ENCODE measurements at places on chromosomes 1 and 21.
A peak's percentile ranks its signal among the peaks of the same experiment; 100 is the strongest.

GRCh38 chr1:116869611-116870010, 40.1 kb upstream of the PTGFRN start:
- no peak for DNase-seq

DNA sequence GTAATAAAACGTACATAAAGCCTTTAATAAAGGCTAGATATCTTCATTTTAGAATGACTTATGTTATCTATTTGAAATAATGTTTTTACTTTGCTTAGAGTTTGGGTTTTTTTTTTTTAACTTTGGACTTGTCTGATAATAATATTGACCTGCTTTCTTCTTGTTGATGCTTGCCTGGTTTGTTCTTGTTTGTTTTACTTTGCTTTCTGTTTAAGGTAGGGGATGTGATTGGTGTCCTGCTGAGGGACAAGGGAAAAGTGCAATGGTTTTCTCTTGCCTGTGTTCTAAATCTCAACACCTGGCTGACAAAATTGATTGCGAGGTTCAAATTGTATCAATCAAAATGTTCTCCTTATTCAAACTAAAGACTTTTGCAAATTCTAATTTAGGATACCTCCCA, 2.2 kb upstream of the FH start:
- no peak for DNase-seq

- no peak for DNase-seq
These were observed 2.4 kb downstream of the NECAP2 start for GRCh38 chr1:16442941-16443340.

- DNase-seq, result no peak
These were observed 857 bp downstream of the GPX7 start for GRCh38 chr1:52602856-52603600.

GRCh38 chr1:19744335-19744743, 55.4 kb downstream of the TMCO4 start:
- DNase-seq, result no peak

DNA sequence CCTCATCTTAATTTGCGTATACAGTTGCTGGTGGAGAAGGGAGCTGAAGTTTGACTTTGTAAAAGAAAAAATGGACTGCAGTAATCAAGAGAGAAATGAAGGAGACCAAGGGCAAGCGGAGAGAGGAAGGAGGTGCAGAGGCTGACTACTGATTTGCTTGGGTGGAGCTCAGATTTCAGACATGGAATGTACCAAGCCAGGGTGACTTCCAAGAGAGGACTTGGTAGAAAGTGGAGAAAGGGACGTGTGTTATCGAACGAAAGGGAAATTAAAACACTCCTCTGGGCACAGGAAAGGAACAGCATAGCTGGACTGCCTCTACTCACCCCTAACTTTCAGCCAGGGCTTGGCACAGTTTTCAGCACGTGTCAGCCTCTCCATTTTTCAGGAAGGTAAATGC, 15.1 kb upstream of the HEATR1 start:
- no peak for DNase-seq

DNA sequence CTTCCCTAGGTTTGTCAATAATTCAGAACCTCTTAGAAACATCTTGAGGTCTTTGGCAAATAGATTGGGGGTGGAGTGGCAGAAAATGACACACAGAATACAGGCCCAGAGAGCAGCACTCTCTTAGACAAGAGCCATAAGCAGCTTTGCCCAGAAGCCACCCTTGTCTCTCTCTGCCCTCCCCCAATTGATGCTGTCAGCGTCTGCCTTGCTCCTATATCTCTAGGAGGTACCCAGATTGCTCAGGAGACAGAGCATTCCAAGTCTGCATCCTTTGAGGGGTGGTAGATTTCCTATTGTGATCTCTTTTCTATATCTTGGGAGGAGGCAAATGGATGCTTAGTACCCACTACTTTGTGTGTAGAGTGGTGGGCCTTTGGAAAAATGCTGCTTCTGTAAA, 1.8 kb downstream of the RGL1 start:
- no peak for DNase-seq

GRCh38 chr21:42463861-42464515, 32.0 kb downstream of the RSPH1 start:
- no peak for DNase-seq

GRCh38 chr21:42092771-42093170, 21.7 kb downstream of the UMODL1 start:
- no peak for DNase-seq

DNA sequence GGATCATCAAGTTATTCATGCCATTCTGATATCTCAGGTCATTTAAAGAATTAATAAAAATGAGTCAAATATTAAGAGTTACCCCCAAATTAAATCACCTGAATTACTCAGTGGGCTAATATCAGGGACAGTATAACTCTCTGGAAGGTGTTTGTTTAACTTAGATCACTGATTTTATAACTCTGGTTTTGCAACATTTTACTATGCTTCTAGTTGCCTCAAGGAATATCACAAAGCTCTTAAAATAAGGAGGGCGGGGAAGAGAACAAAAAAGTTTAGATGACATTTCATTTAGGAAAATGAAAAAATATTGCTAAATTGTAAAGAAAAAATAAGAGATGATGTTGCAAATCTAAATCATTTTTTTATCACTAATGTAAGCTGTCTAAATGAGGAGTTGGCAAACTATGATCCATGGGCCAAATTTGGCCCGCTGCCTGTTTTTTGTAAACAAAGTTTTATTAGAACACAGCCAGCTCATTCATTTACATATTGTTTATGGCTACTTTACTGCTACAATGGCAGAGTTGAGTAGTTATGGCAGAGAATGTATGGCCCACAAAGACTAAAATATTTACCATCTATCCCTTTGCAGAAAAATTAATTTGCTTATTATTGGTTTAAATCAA, 31.9 kb upstream of the SLC19A2 start:
- no peak for DNase-seq

GRCh38 chr1:223425550-223425949, 32.3 kb downstream of the CCDC185 start:
- no peak for DNase-seq

- no peak for DNase-seq
These were observed 103.8 kb upstream of the USP25 start for GRCh38 chr21:15626031-15626430.

DNA sequence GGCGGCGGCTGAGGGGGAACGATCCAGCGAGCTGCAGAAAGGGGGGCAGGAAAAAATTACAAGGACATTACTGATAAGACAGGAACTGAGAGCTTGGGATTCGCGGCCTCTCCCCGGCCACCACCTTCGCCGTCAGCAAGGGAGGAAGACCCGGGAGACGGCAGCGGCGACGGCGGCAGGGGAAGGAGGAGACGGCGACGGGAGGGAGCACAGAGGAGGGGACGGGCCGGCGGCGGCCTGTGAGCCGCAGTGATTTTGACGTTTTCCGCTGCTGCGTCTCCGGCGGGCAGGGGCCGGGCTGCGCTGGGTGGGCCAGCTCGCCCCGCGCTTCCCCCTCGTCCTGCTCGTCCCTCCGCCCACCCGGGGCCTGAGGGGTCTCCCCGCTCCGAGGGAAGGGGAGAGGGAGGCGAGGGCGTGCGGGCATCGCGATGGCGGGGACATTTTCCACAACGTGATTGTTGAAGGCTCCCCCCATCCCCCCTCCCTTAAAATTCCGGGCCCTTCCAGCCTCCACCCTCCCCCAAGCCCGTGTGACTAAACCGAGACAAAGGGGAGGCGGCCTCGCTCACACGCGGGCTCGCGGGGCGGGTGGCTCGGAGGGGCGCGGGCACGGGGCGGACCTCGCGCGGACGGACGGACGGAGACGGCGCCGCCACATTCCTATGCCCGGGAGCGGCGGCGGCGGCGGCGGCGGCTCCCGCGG, 407 bp downstream of the CAMSAP2 start:
- peak; percentile 15 for DNase-seq

GRCh38 chr1:111879081-111879480, 110.4 kb downstream of the KCND3 start:
- DNase-seq, result no peak

- no peak for DNase-seq
These were observed 44.1 kb downstream of the CAPZB start for GRCh38 chr1:19441048-19441780.

- no peak for DNase-seq
These were observed 8.0 kb upstream of the THEMIS2 start for GRCh38 chr1:27864264-27864895.

- no peak for DNase-seq
These were observed 241.9 kb downstream of the DNM3 start for GRCh38 chr1:172083191-172083590.

GRCh38 chr21:16310176-16310575, 580.4 kb downstream of the USP25 start:
- no peak for DNase-seq

DNA sequence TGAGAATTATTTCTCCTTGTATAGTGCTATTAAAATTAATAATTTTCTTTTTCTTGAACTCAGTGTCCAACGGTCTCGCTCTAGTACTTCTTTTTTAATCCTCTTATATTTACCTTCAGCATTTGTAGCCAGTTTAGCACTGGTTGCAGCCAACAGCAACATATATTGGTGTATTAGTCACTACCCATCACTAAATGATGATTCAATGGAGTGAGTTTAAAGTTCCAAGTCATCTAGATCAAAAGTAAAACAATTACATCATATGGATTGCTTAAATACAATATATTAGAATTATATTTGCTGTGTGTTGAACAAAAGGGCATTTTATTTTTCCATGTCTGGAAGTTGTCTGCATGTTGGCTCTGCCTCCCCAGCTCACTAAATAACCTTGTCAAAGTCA, 591.8 kb downstream of the ADGRL2 start:
- DNase-seq, result no peak

- DNase-seq, result no peak
These were observed 36.8 kb downstream of the CASZ1 start for GRCh38 chr1:10759413-10760200.

DNA sequence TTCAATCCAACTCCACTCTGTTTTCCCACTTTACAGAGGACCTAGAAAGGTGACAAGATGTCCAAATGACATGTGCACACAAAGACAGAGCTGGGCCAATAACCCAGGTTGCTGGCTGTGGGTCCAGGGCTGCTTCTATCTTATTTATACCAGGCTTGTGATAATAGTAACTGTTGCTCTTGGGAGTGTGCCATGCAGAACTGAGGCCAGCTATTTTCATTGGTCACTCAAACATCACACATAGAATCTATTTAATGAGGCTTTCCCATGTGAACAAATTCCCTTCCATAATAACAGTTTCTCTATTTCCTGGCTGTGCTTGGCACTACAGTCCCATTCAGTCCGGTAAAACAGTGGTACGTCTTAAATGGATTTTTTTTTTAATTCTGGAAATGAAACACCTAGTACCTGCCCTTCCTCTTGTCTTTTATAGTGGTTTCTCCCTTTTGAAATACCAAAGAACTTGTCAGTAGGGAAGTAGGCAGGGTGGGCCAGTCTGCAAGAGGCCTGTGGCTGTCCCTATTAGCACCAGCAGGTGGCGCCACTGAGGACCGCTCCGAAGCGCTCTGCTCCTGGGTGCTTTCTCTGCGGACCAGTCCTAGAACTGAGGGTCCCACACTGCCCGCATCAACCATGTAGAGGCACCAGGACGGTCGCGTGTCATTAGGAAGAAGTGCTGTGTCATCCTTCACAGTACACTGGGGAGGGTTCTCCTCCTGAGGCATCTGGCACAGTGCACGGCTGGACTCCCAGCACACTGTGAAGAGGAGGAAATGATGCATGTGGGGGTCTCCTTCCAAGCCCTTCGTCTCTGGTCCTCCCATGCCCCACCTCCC, 52.1 kb downstream of the GPR161 start:
- peak; percentile 60 for DNase-seq

DNA sequence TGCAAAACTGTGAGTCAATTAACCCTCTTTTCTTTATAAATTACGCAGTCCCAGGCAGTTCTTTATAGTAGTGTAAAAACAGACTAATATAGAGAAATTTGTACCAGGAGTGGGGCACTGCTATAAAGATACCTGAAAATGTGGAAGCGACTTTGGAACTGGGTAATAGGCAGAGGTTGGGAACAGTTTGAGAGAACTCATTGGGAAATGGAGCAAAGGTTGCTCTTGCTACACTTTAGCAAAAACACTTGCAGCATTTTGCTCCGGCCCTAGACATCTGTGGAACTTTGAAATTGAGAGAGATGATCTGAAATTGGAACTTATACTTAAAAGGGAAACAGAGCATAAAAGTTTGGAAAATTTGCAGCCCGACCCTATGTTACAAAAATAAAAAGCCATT, 810.9 kb downstream of the LTN1 start:
- DNase-seq, result no peak

DNA sequence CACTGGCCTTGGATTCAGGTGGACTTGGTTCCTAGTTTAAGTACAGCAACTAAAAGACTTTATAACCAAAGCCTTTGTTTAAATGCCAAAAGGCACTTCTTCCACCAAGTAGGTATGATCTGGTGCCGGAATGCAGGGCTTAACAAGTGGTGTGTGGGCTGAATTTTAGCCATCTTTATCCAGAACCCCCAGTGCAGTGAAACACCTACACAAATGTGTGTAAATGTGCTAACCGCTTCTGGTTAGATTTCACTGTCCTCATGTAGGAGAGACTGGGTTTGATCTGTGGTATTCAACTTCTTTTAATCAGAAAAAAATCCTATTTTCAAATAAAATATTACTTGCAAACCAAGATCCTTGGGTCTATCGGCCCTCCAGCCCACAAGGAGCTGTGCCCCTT, 10.3 kb downstream of the SLAMF1 start:
- no peak for DNase-seq

DNA sequence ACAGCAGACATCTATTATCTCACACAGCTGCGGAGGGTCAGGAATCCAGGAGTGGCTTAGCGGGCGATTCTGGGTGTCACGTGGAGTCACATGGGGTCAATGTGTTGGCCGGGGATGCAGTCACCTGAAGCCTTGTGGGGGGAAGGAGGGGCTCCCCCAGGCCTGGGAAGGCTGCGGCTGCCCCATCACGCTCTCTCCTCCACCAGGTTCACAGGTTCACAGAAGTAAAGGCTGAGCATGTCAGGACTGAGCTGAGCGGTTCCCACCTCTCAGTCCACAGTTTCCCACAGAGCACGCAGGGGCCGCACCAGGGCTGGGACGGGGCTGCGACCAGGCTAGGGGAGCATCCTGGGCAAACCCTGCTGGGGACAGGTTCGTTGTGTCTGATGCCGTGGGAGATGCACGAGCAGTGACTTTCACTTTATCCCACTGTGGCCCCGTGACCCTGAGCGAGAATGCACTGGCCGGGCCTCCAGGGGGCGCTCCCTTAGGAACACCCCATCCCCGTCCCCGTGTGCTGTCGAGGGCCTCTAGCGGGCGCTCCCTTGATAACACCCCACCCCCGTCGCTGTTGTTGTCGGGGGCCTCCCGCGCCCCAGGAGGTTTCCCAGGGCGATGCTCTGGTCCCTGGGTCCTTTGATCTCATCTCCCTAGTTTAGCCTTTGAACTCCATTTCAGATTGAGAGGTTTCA, 73.2 kb upstream of the TRAPPC10 start:
- peak; percentile 88 for DNase-seq
